Naive thymus-derived CD8-positive, alpha-beta T cell (primary cell): ENCODE measurements at places on chromosomes 4 and X. TPM values are rescaled to one million over a fixed set of nuclear protein-coding genes. Genes with fewer than 3 reads are reported as not detected.

GRCh38 chr4:143626134-143626911, 74.2 kb downstream of the FREM3 start:
- DNase-seq = no peak

GRCh38 chr4:71468116-71468710, 129.4 kb downstream of the SLC4A4 start:
- DNase-seq = no peak

The H2AZ1 gene
- total RNA-seq = 167 TPM

The CT83 gene
- not detected for total RNA-seq

The MTNR1A gene
- not detected for total RNA-seq

The ADAM29 gene
- total RNA-seq = not detected

- DNase-seq = no peak
These were observed 65.9 kb downstream of the VEGFC start for GRCh38 chr4:176726803-176727202.

DNA sequence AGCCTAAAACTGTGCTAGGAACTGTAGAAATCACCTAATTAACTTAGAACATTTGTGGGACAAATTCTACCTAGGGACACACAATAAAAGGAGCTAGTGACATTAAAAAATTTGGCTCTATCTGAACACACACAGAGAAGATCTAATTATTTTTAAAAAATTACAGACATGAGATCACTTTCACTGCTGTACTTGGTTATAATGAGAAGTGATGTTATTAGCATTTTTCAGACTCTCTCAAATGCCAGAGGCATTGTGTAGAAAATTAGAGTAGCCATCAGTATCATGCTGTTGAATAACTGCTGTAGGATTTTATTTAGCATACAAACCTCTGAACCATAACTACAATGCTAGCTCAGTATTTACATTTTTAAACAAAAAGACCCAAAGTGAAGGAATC, 109.1 kb upstream of the ANK2 start:
- DNase-seq = no peak

- DNase-seq = no peak
These were observed 41.1 kb downstream of the ADGRA3 start for GRCh38 chr4:22474636-22475310.

DNA sequence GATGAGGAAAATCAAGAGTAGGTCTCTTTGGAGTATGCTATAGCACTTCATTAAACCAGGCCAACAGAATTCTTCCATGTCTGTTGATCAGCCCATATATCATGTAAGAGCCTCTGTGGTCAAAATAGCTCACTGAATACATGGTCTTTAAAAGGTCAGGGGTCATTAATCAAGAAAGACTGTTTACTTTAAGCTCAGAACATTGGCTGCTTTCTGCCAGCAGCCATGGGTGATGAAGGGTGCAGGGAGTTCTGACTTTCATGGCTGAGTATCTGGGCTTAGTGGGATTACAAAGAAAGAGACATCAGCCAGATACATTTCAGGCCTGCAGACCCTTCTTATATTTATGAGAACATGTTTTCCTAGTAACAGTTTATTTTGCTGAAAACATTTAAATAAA, 7.1 kb upstream of the C4orf54 start:
- DNase-seq = no peak

The TEC gene
- total RNA-seq = 4.7 TPM

DNA sequence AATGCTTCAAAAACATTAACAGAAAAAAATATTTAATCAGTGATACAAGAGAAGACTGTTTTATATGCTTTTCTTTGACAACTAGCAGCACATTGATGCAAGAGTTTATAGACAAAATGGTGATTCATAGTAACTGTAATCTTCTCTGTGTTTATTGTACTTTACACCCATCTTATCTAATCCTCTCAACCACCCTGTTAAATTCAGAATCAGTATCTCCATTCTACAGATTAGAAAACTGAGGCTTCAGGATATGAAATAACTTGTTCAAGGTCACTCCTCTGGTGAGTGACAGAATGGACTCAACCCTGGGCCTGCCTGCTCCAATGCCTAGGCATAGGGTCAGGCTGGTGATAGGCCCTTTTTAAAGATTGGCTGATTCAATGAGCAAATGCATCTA, 26.1 kb upstream of the TMEM184C start:
- no peak for DNase-seq

- no peak for DNase-seq
These were observed 151.5 kb downstream of the CHIC2 start for GRCh38 chr4:53912766-53913497.

- no peak for DNase-seq
These were observed 72.9 kb downstream of the MED28 start for GRCh38 chr4:17687237-17687857.

- DNase-seq = no peak
These were observed 43.9 kb downstream of the CC2D2A start for GRCh38 chr4:15513545-15513944.

- no peak for DNase-seq
These were observed 4.8 kb upstream of the MAP7D3 start for GRCh38 chrX:136256026-136256425.

- DNase-seq = no peak
These were observed 38.7 kb downstream of the COL25A1 start for GRCh38 chr4:109263721-109264120.

The SMPX gene
- not detected for total RNA-seq

DNA sequence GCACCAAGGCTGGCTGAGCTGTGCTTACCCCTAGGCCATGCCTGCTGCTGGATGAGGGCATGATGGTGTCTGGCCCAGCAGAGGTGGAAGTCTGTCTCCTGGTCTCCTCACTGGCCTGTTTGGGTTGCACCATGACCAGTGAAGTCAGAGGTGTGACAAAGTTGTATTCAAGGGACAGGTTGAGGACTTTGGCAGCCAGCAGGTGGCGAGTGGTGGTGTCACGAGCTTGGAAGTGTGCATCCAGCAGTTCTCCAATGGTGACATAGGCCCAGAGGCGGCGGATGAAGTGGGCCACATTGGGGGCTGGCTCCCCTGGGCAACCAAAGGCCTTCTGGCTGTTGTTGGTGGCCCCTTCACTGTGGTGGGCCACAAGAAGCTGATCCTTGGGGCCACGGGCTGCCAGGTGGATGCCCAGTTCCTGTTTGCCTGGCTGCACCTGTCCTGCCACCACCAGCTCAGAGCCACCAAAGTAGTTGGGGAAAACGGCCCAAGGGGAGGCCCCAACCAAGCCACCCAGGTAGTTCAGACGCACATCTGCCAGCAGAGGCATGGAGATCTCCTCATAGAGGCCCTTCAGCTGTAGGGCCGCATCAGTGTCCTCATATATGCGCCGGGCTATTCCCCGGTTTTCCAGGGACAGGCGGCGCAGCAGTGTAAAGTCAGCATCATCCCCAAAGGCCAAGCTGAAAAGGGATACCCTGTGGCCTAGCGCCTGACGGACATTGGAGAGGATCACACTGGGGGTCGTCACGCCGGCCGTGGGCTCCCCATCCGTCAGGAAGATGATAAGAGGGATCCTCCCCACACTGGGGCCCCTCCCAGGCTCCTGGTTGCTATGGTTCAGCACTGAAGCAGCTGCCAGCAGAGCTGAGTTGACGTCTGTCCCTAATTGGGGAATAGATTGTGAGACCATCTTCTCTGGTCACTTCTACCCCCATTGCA, 39.7 kb downstream of the ITIH6 start:
- DNase-seq = no peak

GRCh38 chr4:8067945-8068896, 90.4 kb downstream of the ABLIM2 start:
- DNase-seq = no peak

- DNase-seq = no peak
These were observed 178.0 kb downstream of the DCLK2 start for GRCh38 chr4:150256225-150256620.

The FAM47A gene
- not detected for total RNA-seq

The KIAA1210 gene
- total RNA-seq = not detected

- DNase-seq = no peak
These were observed 87.2 kb upstream of the C4orf50 start for GRCh38 chr4:6105311-6105911.

DNA sequence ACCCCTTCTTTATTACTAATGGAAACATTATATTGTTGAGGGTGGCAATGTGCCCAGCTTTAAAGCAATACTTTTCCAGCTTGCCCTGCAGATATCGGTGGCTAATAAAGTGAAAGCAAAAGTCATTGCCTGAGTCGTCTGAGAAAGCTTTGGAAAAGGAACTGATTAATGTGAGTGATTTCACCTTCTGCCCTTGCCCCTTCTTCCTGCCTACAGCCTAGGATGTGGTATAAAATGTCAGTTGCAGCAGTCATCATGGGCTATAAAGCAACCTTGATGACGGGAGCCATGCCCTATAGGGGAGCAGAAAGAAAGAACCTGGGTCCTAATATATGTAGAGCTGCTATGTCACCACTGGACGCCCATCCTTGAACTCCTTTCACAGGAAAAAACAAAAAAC, 132.4 kb upstream of the USP9X start:
- DNase-seq = no peak

- no peak for DNase-seq
These were observed 72.9 kb upstream of the PPP2R3B start for GRCh38 chrX:459611-460010.

GRCh38 chrX:43313035-43313434, 343.1 kb upstream of the MAOA start:
- no peak for DNase-seq

DNA sequence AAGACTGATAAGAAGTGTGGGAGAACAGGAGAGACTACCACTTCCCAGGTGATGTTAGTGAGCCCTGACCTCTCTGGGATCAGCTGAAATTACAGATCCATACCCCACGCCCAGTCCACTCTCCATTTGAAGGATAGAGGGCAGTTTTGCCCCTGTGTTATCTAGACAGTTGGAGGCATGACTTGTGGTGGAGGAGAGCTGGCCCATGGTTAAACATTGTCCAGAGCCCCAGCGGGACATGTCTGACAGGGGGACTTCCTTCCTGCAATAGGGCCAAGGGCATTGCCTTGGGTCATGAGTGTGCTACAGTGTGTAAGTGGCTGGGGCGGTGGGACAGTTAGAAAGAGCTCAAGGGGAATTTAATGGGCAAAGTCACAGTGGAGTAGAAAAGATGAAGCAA, 181.1 kb downstream of the MID1IP1 start:
- DNase-seq = no peak

DNA sequence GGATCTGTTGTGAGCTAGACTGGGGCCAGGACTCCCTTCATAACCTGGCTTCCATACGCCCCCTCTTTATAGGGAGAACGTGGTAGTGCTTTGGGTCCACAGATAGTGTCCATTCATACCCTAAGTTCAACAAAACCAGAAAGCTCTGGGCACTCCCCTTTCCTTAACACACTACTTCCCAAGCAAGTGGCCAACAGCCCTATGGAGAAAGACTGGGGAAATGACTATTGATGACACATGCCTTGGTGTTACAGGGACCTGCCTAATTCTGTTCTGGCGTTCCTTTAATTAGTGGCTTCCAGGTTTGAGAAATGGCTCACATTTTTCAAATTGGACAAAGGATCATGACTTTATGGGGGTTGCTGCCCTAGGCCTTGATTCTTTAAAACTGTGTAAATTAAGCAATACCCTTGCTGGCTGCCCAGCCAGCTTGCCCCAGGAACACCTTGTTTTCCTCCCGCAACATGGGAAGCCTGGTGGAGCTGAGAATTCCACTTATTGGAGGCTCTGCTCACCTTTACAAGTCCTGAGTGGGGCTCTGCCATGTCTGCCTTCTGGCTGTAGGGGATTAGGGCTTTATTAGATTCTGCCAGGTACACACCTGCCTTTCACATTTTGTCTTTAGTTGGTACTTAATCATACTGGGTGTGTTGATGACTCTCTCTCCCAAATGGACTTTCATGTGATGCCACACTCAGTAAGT, 61.1 kb downstream of the RGS12 start:
- DNase-seq = no peak

- DNase-seq = no peak
These were observed 8.1 kb upstream of the DKK2 start for GRCh38 chr4:107044170-107044569.

GRCh38 chr4:179836179-179837075, 2394.2 kb upstream of the AGA start:
- DNase-seq = no peak

DNA sequence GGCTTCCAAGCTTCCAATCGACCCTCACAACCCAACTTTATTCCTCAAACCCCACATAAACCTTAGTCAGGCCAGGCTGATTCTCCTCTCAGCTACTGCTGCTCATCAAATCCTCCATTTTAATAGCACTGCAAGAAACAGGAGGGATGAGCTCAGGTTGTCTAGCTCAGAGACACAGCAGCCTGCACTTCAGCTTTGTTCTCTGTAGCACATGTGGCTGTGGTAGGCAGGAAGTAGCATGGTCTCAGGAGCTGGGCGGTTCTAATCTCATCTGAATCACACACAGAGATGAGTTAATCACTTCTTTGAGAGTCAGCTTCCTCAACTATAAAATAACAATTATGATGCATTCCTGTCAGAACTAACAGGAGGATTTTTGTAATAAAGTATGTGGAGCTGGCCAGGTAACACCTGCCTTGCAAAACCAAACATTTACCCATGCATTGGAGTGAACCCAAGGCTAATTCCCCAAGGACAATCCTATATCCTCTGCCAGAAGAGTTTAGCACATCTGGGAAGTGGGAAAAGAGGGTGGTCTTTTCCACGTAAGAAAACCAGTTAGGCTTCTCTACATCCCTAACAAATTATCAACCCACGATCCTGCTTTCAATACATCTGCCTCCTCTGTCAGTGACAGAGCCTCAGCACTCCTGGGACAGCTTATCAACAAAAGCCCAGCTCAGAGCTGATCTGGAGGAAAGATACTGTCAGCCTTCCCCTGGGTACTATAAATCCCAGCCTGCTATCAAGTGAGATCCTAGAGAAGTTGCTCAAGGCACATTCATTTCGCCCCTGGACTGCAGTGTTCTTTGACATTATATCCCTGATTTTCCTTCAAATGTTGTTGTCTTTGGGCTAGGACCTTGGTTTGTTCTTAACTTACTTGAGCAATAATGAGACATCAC, 32.8 kb downstream of the ELOVL6 start:
- DNase-seq = peak; percentile 6

GRCh38 chr4:164596318-164596878, 157.5 kb upstream of the SMIM31 start:
- no peak for DNase-seq

GRCh38 chr4:171880136-171880535, 66.9 kb downstream of the GALNTL6 start:
- no peak for DNase-seq
